A549 (cell line): ENCODE measurements at places on chromosomes 1 and 21. TPM values are rescaled to one million over a fixed set of nuclear protein-coding genes. Genes with fewer than 3 reads are reported as not detected.
A peak's percentile ranks its signal among the peaks of the same experiment; 100 is the strongest.

DNA sequence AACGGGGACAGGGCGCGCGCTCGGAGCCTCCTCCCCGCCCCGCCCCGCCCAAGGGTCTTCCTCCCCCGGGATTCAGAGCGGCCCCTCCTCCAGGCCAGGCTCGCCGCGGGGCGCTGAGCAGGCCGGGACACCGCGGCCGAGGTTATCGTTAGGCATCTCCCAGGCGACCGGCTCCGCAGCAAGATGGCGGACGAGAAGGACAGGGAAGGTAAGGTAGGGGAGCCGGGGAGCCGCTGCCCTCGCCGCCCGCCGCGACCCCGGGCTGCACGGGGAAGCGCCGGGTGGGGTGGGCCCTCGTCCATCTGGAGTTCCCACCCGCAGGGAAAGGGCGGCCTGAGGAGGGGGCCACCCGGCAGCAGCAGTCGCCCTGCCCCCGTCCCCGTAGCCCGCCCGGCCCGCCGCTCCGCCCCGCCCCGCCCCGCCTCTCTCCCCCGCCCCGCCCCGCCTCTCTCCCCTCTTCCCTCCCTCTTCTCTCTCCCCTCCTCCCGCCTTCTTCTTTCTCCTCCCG, 105.9 kb upstream of the HNRNPU start:
- DNase-seq, result no peak

DNA sequence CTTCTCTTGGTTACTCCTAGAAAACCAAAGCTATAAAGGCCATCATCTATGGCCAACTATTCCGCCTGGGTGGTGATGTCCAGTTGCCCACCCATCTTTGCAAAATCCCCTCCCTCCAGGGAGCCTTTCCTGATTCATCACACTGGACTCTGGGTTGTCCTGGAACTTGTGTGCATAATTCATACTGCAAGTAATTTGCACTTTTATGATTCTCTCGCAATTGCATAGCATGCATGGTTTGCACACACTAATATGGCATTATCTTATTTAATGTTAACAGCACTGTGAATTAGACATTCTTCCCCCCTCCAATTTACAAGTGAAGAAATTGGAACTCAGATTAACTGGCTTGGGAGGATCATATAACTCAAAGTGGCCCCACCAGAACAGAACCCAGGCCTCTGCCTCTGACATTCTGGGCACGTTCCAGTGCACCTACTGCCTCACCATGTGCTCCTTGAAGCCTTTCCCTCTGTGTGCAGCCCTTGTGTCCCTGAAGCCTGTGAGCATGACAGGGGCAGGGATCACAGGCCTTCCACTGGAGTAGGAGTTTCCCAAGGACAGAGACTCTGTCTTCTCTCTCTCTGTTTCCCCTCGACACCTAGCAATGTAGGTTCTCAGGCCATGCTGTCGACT, 98.9 kb upstream of the IPO9 start:
- no peak for DNase-seq

- no peak for DNase-seq
These were observed 65.4 kb upstream of the PTGS2 start for GRCh38 chr1:186745531-186746146.

GRCh38 chr1:92711473-92712165, 73.3 kb downstream of the EVI5 start:
- DNase-seq, result no peak

DNA sequence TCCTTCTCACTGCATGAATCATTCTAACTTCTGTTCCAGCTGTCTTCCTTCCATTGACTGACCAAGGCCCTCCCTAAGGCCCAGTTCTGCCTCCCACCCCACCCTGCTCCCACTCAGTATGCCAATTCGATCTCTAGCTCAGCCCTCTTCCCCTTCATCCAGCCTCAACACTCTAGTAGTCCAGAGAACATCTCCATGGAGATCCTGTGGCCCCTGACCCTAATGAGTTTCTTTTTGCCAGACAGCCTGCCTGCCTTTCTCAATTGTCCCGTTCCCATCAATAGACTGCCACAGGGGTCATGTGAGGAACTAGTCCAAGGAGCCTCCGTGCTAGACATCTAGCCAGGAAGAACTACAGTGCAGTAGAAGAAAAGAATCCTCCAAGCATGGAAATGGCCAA, 26.4 kb downstream of the RRAGC start:
- DNase-seq, result no peak

DNA sequence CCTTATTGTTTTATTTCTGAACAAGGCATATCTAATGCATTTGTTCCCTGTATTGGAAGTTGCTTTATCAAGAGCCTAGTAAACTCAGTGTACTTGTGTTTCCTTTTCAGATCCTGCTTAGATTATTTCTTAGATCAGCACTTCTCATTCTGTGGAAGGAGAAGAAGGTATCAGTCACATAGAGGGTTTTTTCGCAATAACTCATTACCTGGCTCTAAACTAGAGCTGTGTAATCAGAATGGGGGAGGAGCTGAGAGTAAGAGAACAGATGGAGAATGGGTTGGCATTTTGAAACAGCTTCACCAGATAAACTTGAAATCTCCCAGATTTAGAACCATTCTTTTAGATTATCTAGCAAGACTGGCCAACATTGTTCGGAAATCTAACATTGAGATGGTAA, 11.0 kb downstream of the AHCYL1 start:
- DNase-seq, result no peak

Gene LAMC1
- polyA plus RNA-seq, result 85.8 to 106 TPM (median 93.7 TPM) in 3 replicates

GRCh38 chr1:28606771-28607170, 14.7 kb downstream of the RAB42 start:
- DNase-seq, result no peak

Gene NUDT4B
- polyA plus RNA-seq, result 1.5 to 2.3 TPM (median 1.7 TPM) in 3 replicates

- DNase-seq, result no peak
These were observed 26.7 kb downstream of the NDC1 start for GRCh38 chr1:53811414-53811851.

DNA sequence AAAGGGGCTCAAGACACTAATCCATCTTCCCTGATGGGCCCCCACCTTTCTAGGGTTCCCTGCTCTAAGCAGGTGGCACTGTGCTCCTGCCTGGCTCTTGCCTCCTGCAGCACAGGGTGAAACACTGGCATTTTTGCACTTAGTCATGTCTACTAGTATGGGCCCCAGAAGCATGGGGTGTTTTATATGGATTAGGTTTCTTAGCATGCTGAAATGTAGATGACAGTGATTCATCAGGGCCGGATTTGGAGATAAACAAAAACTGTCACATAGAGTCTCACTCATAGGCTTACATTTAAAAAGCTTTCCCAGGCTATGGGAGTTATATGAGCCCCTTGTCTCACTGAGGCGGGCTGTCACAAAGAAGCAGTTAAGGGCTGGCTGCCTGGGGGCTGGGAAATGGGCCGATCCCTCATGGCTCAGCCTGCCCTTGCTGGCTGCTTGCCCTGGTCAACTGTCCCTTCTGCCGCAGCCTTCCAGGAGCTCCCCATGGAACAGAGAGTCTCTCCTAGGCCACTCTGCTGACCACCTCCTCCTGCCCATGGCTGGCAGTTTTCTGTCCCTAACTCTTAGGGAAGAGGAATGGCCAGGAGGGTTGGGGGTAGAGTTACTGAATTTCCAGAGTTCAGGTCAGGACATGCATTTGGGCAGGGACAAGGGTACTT, 6.5 kb downstream of the GALNT2 start:
- DNase-seq, result peak; percentile 27

GRCh38 chr1:198681831-198682759, 43.3 kb downstream of the PTPRC start:
- no peak for DNase-seq

DNA sequence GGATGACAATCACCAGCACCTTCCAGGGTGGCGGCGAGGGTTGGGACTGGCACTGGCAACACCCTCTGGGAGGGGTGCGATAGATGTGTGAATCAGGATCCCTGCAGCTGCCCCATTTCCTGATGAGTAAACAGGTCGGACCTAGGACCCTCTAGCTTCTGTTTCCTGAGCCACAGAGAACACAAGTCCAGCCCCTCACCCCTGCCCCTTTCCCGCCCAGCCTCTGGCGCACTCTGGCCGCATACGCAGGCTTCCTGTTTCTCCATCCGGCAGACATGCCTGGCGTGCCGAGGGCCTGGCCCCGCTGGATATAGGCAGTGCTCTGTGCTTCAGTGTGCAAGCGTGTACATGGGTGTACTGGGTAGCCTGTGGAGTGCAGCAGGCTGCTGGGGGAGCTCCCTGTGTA, 4.6 kb downstream of the PEAR1 start:
- peak; percentile 38 for DNase-seq

GRCh38 chr1:190578526-190578925, 100.9 kb upstream of the BRINP3 start:
- DNase-seq, result no peak

- peak; percentile 1 for DNase-seq
These were observed 453.7 kb downstream of the TTLL7 start for GRCh38 chr1:83545066-83545862.

Gene NHLH1
- 0.29 to 0.49 TPM (median 0.34 TPM) in 3 replicates for polyA plus RNA-seq

Gene NEK2
- 38.1 to 45.1 TPM (median 42.0 TPM) in 3 replicates for polyA plus RNA-seq

Gene TAS1R1
- 0.04 TPM in 1 of 3 replicates, not detected in the others for polyA plus RNA-seq

DNA sequence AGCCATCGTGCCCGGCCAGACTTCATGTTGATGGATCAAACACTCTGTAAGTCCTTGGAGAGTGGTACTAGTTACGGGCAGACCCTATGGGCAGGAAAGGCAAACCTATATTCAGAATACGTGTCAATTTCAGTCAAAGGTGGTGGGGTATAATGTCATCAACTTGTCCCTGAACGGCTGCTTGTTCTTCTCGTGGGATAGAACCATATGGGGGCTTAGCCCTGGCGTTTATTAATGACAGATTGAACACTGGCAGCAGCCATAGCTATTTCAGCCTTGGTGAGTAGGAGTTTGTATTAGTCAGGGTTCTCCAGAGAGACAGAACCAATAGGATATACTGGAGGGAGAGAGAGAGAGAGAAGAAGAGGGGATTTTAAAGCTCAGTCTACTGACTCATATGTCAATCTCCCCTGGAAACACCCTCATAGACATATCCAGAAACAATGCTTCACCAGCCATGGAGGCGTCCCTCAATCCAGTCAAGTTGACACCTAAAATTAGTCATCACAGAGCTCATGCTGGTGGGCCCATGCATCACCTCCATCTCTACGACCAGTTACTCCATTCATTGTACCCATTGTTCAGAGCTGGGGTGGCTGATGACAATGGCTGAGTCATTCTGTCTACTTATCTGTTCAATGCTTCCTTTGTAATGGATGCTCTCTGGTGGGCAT, 16.1 kb upstream of the AQP10 start:
- no peak for DNase-seq

GRCh38 chr1:234725177-234726132, 115.5 kb upstream of the IRF2BP2 start:
- no peak for DNase-seq

DNA sequence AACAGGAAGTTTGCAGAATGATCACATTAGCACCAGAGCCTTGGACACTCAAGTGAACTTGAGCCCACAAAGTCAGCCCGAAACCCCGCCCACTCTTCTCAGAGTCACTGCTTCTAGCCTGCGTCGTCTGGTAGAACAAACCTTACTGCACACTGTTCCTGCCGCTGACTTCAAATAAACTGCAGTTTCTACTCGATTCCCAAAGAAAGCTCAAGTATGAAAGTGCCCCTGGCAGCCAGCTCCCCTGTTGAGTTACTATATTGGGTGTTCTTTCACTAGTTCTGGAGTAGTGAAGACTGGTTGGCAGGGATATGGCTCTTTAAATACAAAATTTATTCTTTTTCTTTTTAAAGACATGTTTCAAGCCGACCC, 164.7 kb downstream of the GALNT2 start:
- DNase-seq, result no peak
